ENCODE measurements at places on chromosomes 11 and 22.

GRCh38 chr11:119148720-119149017 is 183 bp upstream of the ABCG4 start:
- DNase-seq: no peak

DNA sequence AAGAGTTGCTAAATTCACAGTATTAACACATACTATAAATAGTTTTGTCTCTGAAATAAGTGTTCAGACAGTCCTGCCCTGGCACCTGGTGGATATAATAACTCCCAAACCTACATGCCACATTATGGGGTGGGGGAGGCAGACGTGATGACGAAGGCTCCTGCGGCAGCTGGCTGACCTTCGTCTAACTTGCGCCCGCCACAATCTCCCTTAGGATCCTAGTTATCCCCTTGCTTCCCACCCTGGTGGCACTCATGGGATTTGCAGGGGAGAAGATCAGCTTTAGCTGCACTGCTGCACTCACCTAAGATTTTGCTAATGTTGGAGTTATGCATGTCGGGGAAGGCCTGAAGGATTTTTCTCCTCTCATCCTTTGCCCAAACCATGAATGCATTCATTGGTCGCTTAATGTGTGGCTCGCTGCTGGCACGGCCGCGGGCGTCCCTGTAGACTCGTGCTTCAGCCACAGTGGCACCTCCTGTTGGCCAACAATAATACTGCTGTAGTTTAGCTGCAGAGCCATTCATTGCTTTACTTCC is 367.6 kb downstream of the SOX6 start:
- peak; percentile 29 for DNase-seq

GRCh38 chr22:23152238-23153114 is 7.2 kb downstream of the RAB36 start:
- no peak for DNase-seq

GRCh38 chr11:115527534-115528125 is 23.4 kb upstream of the CADM1 start:
- no peak for DNase-seq

DNA sequence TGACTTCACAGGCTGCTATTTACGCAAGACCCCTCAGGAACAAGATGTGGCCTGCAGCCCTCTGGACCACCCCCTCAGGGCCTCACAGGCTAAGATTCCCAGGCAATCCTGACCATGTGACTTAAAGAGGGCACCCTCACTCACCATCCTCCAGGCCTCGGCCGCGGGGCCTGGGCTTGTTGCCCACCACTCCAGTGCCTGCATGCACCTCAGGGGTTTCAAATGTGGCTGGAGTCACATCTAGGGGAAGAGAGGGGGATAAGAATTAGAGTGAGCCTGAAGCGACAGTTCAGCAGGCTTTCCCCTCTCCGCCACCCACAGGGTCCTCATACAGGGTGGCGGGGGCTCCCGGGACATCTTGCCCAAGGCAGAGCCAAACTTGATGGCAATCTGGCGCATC is 2.1 kb downstream of the ESS2 start:
- DNase-seq: no peak

DNA sequence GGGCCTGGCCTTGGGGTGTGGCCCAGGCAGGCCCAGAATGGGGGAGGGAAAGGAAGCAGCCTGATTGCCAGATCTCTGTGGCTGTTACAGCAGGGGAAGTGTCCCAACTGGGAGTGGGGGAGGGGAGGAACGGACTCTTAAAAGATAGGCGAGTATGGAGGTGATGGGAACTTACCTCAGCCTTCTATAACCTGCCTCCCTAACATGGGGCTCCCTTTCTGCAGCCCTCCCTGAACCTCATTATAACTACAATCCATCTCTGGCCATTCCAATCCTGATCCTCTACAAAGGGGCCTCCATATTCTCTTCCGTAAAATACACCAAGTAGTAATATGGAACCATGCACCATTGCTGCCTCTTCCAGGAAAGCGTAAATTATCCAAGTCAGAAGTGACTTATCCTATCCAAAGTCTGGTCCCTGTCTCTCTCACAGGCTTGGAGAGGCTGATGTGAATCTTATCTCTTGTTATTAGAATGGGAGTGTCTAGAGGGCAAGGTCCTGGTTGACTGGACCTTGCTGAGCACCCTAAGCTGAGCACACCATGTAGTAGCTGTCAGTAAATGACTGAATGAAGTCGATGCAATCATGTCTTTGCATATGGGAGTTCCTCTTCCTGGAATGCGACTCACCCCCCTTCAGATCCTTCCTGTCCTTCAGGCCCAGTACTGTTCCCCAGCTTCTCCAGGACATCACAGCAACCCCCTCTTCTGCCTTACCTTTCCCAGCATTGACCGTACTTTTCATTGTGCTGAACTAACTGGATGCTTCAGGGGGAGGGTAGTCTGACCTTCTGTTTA is 5.9 kb downstream of the RHOG start:
- DNase-seq: peak; percentile 97

DNA sequence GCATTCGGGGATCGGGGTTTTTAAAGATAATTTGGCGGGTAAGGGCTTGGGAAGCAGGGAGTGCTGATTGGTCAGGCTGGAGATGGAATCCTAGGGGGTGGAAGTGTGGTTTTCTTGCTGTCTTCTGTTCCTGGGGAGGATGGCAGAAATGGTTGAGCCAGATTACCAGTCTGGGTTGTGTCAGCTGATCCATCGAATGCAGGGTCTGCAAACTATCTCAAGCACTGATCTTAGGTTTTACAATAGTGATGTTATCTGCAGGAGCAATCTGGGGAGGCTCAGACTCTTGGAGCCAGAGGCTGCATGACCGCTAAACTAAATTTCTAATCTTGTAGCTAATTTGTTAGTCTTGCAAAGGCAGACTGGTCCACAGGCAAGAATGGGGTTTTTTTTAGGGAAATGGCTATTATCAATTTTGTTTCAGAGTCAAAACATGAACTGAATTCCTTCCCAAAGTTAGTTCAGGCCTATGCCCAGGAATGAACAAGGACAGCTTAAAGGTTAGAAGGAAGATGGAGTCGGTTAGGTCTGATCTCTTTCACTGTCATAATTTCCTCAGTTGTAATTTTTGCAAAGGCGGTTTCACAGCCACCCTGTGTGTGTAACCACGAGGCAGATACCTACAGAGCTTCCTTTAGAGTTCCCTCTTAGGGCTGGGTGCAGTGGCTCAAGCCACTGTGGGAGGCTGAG is 10.2 kb downstream of the SCGB1A1 start:
- DNase-seq: no peak

- DNase-seq: no peak
Measured at GRCh38 chr22:46638601-46639431, 18.6 kb downstream of the GRAMD4 start.

DNA sequence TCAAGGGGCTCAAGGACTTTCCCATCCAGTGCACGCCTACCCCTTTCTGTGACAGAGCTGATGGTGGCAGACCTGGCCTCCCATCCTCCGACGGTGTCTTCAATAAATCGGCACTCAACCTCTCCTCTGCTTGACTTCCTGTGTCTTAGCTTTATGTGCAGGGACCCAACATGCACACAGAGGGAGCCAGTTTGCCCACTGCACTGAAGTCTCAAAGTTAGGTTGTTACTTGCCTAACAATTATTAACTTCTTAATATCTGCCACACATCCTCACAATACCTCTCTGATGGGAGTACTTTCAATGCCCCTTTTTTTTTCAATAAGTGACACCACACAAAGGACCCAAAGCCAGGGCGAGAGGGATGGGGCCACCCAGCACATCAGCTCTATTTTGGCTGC is 3.6 kb downstream of the IZUMO1R start:
- no peak for DNase-seq

Measured in OCI-M1 (cell line).